ENCODE measurements at places on chromosomes 16 and 17.
A peak's percentile ranks its signal among the peaks of the same experiment; 100 is the strongest.

GRCh38 chr17:31200287-31200686, 96.8 kb downstream of the OMG start:
- DNase-seq, result no peak

GRCh38 chr16:69123910-69124309, 8.5 kb downstream of the CHTF8 start:
- no peak for DNase-seq

DNA sequence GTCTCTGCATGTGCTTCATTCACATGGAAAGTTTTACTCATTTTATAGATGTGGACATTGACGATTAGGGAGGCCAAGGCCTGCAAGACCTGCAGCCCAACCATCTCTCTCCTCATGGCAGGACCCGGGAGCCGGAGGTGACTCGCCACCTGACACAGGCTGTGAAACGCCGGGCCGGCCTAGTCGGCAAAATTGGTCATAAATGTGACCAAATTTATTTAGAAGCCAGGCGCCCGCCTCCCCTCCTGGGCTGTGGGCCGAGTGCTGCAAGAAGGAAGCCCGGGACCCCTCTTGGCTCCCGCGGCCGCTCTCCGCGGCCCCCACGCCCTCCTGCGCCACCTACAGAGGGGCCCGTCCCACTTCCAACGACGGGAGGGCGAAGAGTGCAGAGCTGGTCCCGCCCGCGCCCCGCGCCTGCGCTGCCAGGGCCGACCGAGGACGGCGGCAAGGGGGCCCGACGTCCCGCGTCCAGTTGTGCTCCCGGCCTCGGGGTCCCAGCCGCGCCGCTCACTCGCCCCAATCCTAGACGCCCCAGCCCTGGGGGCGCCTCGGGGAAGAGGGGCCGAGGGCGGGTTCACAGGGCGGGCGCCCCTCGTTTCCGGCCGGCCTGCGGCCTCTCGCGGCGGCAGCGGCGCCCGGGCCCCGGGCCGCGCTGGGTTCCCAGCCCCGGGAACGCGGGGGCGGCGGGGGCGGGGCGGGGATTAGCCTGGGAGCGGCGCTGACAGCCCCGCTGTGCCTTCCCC, 47.5 kb downstream of the WNT3 start:
- DNase-seq, result no peak

GRCh38 chr17:81424151-81425017, 29.1 kb downstream of the BAHCC1 start:
- no peak for DNase-seq

- no peak for DNase-seq
These were observed 491 bp downstream of the TRAP1 start for GRCh38 chr16:3716831-3717234.

GRCh38 chr17:74147056-74147835, 56.2 kb upstream of the RPL38 start:
- DNase-seq, result no peak

- DNase-seq, result no peak
These were observed 408.7 kb upstream of the TNRC6C start for GRCh38 chr17:77549726-77550366.

- DNase-seq, result peak; percentile 8
These were observed 40.7 kb upstream of the ANKFY1 start for GRCh38 chr17:4304417-4305027.

DNA sequence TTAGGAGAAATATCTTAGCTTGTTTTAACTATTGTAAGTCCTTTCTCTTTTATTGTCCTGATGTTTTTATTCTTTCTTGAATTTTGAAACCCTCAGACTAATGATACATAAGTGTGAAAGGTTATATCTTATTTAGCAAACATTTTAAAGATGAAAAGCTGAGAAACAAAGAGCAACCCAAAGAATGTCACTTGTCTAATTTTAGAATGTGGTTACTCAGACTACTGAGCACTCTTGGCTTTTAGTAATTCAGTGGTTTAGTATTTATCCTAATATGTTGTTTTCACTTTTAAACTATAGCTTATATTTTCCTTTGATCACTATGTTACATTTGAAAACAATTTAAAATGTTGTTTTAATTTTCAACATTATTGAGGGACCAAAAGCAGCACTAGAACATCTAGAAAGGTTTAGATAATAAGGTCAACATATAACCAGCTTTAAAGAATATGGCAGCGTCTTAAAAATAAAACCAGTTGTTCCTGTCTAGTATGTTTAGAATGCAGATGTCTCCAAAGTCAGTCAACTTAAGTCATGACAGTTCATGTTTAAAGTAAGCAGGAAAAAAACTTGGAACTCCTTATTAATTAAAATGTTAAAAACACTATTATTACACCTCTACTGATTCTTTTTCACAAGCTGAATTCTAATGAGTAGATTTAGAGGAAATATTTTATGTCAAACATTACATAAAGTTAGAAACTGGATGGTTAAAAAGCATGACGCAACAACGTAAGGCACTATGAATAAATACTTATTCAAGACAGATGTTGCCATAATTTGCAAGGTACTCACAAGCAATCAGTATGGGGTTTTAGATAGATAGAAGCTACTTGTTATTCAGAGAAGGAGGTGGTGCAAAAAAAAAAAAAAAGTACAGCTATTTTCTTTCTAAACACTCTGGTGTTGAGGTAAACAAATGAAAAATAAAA, 2.4 kb downstream of the MBTD1 start:
- DNase-seq, result no peak

DNA sequence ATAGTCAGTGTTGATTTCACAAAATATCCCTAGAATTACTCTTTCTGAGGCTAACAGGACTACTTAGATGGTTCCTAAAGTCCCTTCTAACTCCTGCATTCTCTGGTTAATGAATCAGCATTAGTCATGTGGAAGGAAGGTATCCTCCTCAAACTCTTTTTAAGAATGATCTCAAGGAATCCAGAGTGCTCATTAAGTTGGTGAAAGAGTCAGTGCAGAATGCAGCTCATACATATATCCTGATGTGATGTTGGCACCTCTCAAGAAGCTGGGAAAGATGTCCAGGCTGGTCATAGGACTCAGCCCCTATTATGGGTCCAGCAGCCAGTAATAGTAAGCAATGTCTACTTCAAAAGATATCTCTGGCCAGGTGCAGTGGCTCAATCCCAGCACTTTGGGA, 65.5 kb downstream of the PIGL start:
- no peak for DNase-seq
